Transverse colon (tissue), 4 donors: ENCODE measurements at places on chromosomes 4 and X.

GRCh38 chrX:129717892-129718291, 20.9 kb upstream of the XPNPEP2 start:
- DNase-seq = no peak

DNA sequence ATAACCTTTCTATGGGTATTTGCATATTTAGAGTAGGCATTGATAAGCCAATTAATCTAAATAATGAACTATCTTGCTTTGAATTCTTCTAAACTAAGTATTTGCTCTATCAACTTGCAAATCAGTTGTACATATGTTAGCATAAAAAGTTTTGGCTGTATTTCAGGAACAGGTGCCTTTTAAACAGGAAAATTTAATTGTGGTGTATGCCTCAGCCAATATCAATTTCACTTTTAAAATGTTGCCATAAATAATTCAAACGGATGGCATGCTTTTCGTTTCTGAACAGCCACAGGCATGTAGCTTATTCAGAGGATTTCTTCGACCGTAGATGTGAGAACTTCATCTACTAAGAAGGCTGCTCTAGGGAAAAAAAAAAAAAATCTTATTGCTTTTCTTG, 99.9 kb downstream of the DCLK2 start:
- DNase-seq = no peak

DNA sequence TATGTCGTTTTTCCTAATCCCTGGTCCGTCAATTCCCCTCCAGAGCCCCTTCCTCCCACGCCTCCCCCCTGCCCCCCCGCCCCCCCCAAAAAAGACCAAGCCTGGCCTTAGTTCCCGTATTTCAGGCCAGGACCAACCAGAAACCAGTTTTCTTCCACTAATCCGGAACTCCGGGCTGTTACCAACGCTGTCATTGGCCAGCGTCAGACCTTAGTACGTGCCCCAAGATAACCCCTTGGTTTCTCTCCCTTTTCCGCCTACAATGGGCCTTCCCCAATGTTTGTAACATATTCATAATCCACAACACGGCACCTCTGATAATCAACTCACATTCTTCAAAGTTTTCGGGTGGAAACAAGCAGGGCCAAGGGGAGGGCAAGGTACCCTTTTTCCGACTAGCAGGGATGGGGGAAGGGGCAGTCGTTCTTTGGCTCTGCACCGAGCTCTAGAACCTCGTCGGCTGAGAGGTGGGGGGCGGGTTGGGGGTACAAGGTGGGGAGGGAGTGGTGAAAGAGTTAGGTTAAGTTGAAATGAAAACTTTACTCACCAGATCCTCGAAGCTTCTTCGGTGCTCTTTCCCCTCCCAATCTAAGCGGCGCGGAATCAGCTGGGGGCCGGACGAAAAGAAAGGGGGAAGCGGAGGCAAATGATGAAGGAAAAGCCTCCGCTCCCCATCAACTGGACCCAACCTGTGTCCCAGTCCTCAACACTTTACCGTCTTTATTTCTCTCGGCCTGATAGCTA, 1.5 kb downstream of the BRWD3 start:
- DNase-seq = peak; percentile 84

DNA sequence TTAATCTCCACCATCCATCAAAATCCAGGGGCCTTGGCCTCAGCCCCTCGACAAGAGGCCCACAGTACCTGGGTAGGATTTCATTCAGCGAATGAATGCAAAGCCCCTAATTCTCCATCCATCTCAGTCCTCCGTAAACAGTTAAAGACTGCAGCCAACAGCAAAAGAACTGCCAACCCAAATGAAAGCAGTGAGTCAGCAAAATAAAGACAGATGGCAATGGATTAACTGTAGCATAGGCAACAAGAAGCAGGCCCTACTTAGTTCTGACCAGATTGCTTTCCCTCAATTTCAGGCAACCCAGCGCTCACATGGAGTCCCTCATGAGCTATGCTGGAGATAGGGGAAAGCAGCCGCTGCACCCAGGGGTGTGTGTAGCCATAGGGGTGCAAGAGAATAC, 21.4 kb downstream of the PLAC1 start:
- no peak for DNase-seq

DNA sequence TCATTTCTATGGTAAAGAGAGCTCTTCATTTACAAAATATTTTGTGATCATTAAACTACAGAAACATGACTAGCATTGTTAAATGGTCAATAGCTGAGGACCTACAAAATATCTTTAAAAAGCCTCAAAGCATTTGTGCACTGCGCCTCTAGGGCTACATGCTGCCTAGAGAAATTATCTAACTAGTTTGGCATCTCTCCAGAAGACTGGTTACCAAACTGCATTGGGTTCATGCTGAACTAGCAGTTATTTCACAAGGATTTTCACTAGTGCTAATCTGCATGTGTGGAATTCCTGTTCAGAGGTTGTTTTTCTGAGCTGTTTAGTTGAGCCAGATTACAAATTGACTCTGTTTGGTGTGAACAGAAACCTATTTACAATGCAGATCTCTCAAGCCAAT, 58.5 kb upstream of the PITX2 start:
- no peak for DNase-seq

GRCh38 chr4:127479031-127479622, 153.6 kb upstream of the INTU start:
- DNase-seq = no peak

DNA sequence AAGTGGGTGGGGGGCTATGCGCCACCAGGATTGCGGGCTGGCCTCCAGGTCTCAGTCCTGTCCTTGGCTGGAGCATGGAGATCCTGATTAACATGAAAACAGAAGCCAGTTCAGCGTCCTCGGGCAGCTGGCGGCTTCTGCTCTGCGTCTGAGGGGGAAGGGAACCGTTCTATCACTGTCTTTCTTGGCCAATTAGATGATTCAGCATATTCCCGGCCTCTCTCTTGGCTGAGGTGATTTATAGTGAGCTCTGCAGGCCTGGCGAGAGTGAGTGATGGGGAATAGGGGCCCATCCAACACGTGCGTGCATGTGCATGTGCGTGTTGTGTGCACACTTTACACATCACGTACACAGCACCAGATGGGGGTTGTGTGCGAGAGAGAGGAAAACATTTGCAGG, 145.8 kb upstream of the ATP6AP2 start:
- no peak for DNase-seq

GRCh38 chr4:19982556-19982955, 269.1 kb upstream of the SLIT2 start:
- DNase-seq = no peak
